Hematopoietic multipotent progenitor cell (in vitro differentiated cells): ENCODE measurements at places on chromosomes 2 and 18. TPM values are rescaled to one million over a fixed set of nuclear protein-coding genes. Genes with fewer than 3 reads are reported as not detected.

SERPINB10 gene
- 0.27 TPM for total RNA-seq

L3MBTL4 gene
- 8.1 TPM for total RNA-seq

PDE6D gene
- total RNA-seq = 14.5 TPM

SCN3A gene
- total RNA-seq = 1.1 TPM

MC4R gene
- total RNA-seq = not detected

LBH gene
- total RNA-seq = 25.0 TPM

CD8B2 gene
- under 0.01 TPM for total RNA-seq

CYP26B1 gene
- total RNA-seq = 0.81 TPM

KCNIP3 gene
- total RNA-seq = 7.5 TPM

TLX2 gene
- 0.27 TPM for total RNA-seq

DNA sequence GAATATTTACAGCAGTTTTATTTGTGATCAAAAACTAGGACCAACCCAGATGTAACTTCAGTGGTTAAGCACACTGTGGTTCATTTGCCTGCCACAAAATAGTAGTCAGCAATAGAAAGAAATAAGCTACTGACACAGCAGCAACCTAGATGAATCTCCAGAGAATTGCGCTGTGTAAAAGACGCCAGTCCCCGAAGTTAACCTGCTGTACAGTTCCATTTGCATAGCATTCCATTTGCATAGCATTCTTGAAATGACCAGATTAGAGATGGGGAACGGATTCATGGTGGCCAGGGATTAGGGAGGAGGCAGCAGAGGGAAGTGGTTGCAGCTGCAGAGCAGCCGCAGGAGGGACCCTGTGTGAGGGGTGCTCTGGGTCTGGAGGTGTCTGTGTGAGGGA is 39.3 kb upstream of the NFATC1 start:
- DNase-seq = no peak

DNA sequence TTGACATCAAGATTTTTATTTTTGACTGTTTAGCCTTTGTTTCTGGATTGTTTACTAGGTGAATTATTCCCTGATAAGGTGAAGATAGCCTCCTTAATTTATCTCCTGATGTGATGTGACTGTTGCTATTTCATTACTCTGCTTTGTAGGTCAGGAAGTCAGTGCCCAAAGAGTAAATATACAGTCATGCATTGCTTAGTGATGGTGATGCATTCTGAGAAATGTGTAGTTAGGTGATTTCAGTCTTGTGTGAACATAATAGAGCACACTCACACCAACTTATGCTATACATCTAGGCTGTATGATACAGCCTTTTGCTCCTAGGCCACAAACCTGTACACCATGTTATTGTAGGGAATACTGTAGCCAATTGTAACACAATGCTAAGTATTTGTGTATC is 102.4 kb upstream of the THUMPD2 start:
- DNase-seq = no peak

- DNase-seq = no peak
These were observed 41.1 kb downstream of the STAT1 start for GRCh38 chr2:190972846-190973245.

- DNase-seq = no peak
These were observed 164.7 kb downstream of the DNAH7 start for GRCh38 chr2:195903956-195904355.

- no peak for DNase-seq
These were observed 110.9 kb upstream of the CTDP1 start for GRCh38 chr18:79568543-79569205.

DNA sequence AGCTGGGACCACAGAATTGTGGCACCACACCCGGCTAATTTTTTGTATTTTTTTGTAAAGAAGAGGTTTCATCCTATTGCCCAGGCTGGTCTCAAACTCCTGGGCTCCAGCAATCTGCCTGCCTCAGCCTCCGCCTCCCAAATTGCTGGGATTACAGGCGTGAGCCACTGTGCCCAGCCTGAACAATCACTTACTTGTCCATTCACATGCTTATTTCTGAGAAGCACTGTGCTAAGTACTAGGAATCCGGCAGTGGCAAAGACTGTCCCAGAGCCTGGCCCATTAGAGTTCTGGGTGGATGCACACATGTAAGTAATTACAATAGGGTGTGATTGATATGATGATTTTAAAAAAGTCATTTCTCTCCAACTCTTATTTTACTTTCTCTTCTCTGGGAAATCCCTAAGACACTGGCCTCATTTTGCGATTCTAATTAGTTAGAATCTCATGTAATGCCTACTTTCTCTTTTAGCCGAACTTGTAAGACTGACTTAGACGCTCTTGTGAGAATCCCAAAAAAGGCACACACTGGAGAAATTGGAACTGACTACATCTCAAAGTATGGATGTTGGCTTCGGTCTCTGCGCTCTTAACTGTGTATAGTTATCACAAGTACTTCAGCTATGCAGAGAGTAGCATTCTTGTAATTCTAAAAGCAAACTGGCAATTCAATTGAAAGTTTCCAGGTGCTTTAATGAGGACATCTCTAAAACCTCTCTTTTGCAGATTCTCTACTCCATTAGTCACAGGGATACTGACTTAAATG is 567.7 kb downstream of the DCC start:
- DNase-seq = no peak

DNA sequence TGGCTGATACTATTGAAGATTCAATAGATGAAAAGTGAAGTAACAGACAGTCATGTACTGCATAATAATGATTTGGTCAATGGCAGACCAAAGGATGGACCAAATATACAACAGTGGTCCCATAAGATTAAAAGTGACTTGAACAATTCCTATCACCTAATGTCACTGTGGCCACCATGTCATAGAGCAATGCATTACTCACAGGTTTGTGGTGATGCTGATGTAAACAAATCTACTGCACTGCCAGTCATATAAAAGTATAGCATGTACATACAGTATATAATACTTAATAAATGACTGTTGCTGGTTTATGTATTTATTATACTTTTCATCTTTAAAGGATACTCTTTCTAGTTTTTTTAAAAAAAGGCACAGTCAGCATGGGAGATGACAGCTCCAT is 99.9 kb downstream of the USP34 start:
- no peak for DNase-seq

DNA sequence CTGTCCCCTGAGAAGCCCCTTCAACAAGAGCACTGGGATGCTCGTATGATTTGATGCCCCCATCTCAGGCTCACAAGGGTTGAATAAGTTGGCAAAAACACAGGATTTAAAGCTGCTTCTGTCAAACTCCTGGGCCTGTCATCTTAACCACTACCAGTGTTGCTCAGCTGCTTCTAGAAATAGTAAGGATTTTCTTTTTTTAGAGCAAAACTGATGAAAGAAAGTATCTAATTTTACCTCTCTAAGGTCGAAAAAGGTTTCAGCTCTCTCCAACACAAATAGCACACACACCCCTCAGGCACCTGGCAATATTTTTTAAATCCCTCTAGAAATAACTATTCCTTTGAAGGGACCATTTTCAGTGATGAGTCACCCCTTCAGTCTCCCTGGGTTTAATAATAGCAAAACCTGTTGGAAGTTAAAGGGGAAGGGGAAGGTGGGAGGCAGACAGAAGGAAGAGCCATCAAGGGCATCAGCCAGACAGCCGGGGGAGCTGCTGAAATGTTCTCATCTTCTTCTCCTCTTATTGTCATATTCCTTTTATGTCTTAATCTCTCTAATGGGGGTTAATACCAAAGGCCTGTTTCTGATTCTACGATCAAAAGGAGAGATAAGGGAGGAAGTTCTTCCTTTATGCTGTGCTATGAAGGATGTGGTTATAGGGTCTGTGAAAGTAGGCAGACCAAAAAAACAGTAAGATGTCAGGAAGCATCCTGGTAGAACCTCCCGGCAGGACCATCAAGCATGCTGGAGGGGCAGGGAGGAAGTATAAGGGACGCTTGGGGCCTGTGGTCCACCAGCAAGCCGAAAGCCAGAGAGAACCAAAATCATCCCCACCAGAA is 31.9 kb upstream of the SLC35G4 start:
- DNase-seq = no peak

DNA sequence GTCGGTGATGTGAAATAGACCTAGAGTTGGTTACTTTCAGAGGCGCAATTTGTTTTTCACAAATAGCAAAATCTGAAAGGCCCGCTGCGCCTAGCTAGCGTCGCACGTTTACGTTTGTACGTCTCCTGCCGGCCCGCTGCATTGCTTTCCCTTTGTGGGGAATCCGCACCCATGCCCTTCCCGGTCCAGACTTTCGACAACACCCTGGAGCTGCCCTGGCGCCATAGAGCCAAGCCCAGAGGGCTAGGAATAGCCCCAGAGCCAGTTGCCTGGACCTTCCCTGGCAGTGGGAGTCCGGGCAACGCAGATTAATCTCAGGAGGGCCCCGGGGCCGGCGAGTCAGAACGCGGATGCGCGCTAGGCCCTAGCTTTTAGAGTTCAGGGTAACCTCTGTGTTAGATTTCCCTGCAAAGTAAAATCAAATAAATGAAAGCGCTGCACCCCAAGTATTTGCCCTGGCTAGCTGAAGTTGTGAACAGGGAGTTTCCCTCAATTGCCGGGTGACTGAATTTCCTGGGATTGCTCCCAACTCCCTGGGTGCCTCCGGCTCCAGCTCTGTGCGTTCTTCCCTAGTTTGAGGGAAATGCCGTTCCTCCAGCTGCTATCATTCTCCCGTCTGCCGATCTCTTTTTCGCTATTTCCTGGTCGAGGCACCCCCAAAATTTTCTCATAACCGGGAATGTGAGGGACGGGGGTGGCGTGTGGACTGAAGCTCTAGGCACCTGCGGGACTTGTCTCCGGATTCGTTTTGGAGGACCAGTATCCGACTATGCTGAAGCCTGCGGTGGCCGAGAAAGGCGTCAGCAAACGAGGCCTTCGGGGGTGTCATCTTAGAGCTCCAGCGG is 1.2 kb upstream of the EN1 start:
- DNase-seq = no peak

- no peak for DNase-seq
These were observed 508.5 kb downstream of the RIT2 start for GRCh38 chr18:42606886-42607495.

- DNase-seq = peak; percentile 19
These were observed 43.2 kb upstream of the NOSTRIN start for GRCh38 chr2:168758970-168759820.

GRCh38 chr2:169824373-169825333 is at the start of gene METTL5:
Gene METTL5 (minus strand): TSS chr2:169824905. CDS start chr2:169824597, 308 bp downstream.
- DNase-seq = peak; percentile 73

DNA sequence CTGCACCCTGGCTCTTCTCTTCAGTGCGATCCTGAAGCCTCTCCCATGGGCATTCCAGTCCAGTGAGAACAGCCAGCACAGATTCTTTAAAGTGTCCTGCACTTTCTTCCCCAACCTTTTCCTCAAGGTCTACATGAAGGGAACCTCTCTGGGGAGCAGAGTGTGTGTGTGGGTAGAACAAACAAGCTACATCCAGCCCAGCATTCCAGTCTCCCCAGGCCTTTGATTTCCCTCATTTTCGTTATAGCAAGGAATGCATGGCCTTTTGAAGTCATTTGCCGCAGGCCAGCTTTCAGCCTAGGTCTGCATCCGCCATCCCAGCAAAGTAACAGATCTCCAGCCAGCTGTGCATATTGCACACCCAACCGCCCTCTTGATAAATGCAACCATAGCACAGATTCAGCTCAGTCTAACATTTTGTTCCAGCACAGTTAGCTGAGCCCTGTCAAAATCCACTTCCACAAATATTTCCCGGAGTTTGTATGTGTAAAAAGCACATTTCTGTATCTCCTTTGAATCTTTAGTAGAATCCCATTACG is 44.6 kb downstream of the CD8B2 start:
- no peak for DNase-seq

DNA sequence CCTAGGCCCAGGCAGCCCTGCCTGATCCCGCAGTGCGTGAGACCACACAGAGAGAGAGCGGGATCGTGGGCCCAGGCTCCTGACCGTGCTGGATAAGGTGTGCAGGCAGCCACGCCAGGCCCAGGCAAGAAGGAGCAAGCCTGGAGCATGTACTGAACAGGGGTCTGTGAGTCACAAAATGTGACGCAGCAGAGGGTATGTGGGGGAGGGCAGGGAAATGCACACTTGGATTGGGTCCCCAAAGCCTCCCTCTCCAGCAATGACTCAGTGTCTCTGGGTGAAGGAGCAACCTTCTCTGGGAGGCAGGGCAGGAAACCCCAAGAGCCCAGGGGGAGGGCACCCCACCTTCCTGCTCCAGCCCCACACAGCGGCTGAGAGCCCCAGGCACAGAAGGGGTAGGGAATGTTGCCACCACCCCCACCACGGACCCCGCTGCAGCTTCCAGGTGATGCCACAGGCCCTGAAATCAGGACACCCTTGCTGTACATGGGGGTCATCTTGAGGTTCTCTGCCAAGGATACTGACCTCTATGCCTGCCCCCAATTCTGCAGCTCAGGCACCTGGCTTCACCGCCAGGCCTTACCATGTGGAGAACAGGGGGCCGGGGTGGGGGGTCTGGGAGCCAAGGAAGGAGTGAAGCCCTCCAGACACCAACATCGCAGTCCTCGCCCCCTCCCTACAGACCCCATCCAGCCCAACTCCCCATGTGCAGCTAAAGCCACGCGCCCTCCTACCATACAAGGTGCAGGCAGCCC is 1.3 kb upstream of the GPC1 start:
- DNase-seq = no peak

DNA sequence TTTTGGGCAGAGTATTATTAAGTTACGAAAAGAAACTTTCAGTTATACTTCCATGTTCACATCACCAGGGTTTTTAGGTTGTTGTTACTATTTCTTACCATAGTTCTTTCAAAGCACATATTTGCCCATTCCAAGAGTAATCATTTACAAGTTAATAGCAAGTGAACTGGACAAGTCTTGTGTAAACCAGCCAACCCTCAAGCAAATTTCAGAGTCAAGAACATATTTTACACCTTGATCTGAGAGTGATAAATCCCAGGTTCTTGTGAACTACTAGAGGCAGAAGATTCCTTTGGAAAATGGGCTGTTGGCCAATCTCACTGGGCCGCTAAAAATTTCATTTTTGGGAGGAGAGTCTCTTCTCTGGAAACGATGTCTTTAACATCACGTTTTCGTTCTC is 2.7 kb upstream of the ASAP2 start:
- no peak for DNase-seq

GRCh38 chr2:201116115-201116958 is at the start of gene CFLAR:
Gene CFLAR (plus strand): TSS chr2:201116164. CDS start chr2:201129866, 13,702 bp downstream.
- DNase-seq = peak; percentile 86

DNA sequence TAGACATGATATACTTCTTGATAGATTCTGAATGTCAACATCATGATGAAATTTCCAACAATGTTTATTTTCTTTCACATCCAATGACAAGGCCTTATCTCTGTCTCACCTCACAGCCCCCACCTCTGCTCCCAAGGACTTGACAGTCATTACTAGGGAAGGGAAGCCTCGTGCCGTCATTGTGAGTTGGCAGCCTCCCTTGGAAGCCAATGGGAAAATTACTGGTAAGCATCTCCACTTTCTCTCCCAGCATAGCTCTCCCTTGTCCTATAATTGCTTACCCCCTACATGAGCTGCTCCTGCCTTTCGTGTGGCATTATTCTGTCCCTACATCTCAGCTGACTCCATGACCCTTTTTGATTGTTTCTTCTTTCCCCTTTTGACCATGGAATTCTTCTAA is 821.8 kb downstream of the MBD2 start:
- DNase-seq = no peak

GRCh38 chr2:220394433-220394832 is 767.0 kb downstream of the SLC4A3 start:
- DNase-seq = no peak
